ENCODE measurements at places on chromosomes 16 and 17. TPM values are rescaled to one million over a fixed set of nuclear protein-coding genes. Genes with fewer than 3 reads are reported as not detected.

ADGRG3 gene
- not detected for total RNA-seq

PSMC3IP gene
- total RNA-seq, result 2.9 TPM

GRCh38 chr16:26169473-26169872, 477.7 kb downstream of the HS3ST4 start:
- no peaks in the 10 kb centered on the region for H3K27me3 ChIP-seq
- DNase-seq, result no peak
- H3K4me3 ChIP-seq, result no peak overlapping the region
- H3K36me3 ChIP-seq, result no peaks in the 10 kb centered on the region
- H3K4me1 ChIP-seq, result no peaks in the 10 kb centered on the region

DNA sequence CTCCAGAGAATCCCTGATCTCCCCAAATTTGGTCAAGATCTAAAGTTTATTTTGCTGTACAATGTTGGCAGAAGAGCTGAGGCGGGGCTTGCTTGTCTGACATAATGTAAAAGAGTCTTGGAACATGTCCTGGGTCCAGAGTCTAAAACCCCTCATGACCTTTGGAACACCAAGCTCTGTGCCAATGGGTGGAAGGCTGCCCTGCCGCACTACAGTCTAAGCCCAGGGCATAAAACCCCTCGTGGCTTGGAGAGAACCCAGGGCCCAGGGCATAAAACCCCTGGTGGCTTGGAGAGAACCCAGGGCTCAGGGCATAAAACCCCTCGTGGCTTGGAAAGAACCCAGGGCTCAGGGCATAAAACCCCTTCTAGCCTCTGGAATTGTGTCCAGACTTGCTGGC, 36.7 kb downstream of the CCDC57 start:
- no peak for DNase-seq
- no peak overlapping the region for H3K4me3 ChIP-seq
- no peaks in the 10 kb centered on the region for H3K36me3 ChIP-seq
- H3K4me1 ChIP-seq, result peaks cover 3% of the 10 kb centered on the region

DNA sequence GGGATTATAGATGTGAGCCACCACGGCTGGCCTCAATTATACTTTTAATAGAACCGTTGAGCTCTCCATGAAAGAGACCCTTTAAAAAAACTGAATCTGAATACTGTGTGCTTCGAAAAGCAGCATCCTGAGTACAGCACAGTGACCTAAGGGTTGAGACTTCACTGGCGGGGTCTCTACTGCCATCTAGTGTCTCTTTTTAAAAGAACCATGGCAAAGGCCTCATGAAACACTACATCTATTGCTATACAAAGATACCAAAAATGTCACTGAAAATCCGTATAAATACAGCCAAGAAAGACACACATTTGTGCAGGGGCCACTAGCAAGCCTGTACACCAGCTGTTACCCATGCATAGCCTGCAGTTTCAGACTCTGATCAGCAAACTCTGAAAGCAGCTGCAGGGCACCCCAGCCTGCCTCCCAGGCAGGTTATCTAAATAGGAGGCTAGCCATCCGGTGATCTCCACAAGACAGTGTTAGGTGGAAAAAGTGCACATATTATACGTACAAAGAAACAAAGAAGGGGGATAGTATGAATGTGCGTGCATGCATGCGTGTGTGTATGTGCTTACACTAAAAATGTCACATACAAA, 35.3 kb downstream of the NPLOC4 start:
- DNase-seq, result no peak
- peaks cover 26% of the 10 kb centered on the region for H3K4me1 ChIP-seq
- no peak overlapping the region for H3K4me3 ChIP-seq
- no peak overlapping the region for H3K27ac ChIP-seq
- H3K36me3 ChIP-seq, result peaks cover 98% of the 10 kb centered on the region

RHBDL1 gene
- 0.38 TPM for total RNA-seq

Data from esophagus squamous epithelium (tissue), 5 donors.